ENCODE measurements at places on chromosomes 1 and 21.

- DNase-seq = no peak
Measured at GRCh38 chr1:28897789-28898188, 16.6 kb upstream of the EPB41 start.

DNA sequence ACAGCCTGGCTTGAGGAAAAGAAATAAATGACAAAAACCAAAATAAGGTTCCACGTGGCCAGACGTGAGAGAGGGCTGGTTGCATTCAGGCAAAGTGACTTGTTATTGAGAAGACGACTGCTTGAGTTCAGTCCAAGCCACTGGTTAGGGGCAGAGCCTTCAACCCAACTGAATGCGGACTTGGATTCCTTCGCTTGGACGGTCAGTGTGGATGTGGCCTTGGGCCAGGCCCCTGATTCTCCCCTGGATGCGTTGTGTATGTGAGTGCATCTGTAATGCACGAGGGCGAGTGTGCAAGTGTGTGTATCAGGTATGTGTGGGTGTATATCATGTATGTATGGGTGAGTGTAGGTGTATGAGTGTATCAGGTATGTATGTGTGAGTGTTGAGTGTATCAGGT, 1.9 kb downstream of the PLA2G2F start:
- DNase-seq = no peak

DNA sequence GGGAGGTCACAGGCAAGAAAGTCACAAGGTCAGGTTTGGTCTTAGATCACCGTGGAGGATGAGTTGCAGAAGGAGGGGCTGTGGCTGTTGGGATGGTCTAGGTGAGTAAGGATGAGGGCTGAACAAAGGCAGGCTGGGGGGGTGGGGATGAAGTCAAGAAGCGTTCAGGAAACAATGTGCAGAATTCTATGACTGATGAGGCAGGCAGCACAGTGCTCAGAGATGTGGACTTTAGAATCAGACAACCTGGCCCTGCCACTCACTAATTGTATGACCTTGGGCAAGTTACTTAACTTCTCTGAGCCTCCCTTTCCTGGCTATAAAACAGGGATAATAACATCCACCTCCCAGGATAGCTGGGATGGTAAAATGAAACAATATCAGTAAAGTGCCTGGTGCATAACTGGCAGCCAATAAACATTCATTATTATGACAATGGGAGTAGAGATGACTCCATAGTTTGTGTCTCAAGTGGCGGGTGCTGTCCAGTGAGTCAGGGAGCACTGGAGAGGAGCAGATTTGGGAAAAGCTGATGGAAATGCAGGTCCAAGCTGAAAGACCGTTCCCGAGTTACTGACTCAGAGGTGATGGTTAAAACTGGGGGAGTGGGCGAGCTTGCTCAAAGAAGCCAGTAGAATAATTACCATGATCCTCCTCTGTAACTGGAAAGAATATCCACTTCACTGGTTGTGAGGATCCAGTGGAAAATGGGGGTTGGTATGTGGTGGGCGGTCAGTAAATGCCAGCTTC, 2.1 kb downstream of the TIE1 start:
- DNase-seq = no peak

GRCh38 chr1:27102707-27103468, 52.0 kb downstream of the SLC9A1 start:
- peak; percentile 67 for DNase-seq

DNA sequence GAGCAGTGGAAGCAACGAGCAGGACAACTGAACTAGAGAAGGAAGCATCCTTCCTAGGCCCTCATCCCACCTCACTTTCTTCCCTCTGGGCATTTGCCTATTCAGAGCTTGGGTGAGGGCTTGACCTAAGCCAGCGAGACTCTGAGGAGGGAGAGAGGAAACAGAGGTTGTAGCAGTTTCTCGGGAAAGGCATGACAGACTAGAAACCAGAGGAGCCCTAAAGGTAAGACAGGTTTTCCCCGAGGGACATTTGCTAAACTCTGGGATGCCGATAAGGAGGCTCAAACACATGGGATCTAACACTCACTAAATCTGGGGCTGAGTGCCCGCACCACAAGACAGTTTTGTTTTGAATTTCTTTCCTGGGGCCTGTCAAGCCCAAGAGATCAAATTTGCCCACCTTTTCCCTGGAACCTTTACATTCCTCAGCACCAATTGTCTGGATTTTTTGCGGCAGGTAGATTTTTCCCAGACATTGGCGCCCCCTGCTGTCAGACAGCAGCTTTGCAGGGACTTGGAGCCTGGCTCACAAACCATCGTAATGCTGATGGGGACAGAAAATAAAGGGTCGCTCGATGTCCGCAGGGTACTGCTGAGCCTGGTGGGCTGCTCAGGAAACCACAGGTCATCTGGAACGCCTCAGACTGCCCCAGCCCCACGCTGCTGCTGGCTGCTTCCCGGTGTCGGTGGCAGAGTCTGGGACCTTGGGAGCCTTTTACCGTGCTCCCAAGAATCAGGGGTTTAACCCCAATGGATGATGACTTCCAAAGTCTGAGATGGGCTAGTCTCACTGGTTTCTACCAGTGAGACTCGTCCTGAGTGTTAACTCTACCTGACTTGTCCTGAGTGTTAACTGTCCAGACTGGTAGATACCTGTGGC, 23.4 kb upstream of the TSPAN2 start:
- peak; percentile 23 for DNase-seq

DNA sequence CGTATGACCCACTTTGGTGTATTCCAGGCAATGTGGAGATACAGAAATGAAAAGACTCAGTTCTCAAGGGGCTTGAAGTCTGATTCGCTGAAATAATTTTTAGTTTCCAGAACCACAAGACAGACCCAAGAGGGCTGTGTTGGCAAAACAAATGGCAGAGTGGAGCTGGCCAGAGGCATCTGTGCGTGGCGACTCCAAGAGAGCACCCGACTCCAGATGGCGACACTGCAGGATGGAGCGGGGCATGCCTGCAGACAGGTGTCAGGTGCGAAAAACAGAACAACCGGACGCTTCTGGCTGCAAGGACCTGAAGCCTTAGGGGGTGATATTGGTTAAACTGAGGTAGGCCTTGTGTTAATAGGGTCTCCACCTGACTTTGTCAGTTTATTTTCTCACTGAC, 31.7 kb upstream of the COQ8A start:
- no peak for DNase-seq

- DNase-seq = no peak
Measured at GRCh38 chr21:26124421-26124833, 46.1 kb downstream of the APP start.
